Left lung (tissue), 14 donors: ENCODE measurements at places on chromosomes 1 and 21.

- peak; percentile 10 for DNase-seq
These were observed 6.8 kb downstream of the TP73 start for GRCh38 chr1:3659093-3659492.

DNA sequence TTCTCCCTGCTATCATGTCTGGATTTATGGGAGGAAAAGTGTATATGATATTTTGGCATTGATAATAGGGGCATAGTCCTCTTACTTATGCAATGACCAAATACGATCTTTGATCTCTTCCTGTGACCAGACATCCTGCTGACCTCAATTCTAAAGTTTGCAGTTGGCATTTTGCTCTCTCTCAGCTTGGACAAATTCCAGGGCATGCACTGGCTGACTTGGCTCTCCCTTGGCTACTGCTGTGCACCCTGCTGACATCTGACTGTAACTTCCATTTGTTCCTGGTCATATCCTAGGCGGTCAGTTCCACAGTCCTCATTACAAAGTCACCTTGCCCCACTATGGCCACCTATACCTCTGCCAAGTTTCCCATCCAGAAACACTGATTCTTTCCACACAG is 380.7 kb upstream of the NR5A2 start:
- DNase-seq, result no peak

DNA sequence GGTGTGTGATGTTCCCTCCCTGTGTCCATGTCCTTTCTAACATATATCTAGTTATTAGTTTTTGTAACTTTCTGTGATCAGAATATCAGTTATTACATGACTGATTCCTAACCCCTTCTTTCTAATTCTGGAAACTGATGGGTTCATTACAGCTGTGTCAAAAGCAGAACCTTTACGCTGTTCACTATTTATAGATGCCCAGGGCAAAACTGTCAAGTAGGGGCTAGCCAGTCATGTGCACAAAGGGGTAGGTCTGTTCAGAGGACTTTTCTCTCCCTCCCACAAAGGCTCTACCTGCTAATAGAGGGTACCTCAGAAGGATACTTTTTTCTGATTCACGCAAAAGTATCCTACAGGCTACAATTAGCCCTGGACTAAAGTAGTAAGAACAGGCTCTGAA is 79.2 kb downstream of the NRDC start:
- no peak for DNase-seq

DNA sequence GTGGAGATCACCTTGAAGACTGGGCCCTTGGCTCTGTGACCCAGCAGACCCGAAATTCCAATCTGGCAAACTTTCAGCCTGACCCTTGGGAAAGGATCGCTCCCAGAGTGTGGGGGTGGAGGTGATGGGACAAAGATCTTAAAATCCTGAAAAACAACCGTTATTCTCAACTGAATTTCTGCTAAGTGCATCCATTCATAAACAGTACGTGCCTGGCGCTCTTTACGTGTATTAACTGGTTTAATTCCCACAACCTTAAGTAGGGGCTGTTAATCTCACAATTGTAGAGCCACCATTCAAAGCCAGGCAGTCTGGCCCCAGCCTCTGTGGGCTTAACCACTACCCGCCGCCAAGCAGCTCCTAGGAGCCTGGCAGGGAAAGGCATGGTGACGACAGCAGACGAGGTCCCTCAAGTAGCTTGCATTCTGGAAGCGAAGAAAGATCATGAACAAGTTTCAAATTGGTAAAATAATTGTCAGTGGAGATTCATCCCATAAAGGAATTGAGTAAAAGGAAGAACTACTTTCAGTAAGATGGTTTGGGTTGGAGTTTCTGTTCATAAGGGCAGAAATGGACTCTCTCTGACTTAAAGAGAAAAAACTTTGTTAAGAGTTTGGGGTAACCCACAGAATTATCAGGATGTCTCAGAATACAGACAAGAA is 11.4 kb upstream of the RGS16 start:
- DNase-seq, result no peak

DNA sequence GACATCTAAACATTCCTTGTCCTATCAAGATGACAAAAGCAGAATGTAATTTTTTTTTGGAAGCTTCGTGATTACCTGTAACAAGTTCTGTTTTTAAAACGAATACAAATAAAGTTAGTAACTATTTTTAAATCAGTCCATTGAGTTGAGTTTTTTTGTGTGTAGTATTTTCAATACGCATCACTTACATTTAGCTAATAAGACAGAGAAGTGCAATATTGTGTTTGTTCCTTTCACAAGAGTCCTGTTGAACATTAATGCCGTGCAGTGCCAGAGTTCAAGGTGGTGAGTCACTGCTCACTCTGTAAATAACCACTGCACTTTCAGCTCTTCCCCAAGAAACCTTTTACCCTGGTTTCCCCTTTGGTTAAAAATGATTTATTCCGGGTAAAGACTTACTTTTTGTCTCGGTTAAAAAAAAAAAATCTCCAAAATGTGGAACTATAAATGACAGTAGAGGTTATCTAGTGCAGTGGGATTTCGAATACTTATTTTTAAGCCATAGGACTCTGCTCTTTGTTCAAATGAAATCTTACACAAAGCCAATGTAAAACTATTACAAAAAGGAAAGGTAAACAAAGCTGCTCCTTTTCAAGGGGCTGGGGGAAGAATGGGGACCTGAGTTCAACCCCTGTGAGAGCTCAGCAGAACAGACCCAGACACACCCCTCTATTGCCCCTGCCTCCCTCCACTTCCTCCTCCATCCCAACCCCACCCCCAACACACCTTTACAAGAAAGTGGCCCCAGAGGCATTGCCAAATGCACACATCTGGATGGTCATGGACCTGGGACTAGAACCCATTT is 14.8 kb upstream of the NCMAP start:
- DNase-seq, result no peak

DNA sequence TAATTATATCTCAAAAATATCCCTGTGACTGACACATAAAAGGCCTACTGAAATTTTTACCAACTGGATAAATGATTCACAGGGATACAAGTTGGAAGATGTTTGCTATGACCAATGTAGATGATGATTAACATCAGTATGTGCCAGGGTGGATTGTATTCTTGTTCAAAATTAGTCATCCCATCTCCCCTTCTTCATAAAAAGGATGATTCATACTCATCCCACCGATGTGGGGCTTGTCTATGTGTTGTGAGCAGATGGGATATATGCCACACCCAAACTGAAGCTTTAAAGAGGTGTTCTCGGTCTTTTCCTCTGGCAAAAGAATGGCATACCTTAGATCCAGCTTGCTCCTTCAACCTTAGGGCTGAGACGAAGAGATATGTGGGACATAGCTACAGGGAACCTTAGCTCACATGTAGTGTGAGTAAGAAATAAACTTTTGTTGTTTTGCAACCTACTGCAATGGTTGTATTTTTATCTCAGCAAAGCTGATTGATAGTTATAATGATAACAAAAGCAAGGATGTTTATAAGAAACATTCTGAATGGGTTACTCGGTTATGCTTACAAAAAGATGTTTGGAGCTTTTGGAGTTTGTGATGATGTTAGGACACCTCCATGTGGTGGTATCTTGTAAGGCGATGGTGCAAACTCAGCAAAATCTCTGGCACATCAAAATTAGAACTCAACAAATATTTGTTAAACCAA is 29.4 kb downstream of the SPATA17 start:
- peak; percentile 18 for DNase-seq

GRCh38 chr1:90715309-90715708 is 1.8 kb downstream of the BARHL2 start:
- DNase-seq, result no peak

DNA sequence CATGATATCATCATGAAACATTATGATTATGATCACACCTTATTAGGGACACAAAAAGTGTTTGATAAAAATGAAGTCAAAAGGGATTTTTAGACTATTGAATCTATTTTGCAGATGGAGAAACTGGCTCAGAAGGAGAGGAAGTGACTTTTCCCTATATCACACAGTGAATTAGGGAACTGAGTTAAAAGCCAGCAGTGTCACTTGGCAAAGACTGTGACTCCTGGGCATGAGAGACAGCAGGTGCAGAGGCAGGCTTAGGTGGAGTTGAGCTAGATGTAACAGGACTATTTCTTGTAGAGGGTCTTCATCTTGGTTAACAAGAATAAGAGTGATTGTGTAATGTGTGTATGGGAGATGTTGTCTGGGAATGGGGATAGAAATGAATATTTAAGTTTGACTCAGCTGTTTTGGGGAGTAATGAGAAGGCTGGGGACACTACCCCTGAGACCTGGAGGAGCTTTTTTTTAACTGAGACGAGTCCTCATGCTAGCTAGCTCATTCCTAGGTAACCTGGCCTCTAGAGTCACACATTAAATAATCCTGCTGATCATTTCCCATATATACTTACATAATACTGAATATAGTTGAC is 1.0 kb upstream of the CD84 start:
- no peak for DNase-seq

DNA sequence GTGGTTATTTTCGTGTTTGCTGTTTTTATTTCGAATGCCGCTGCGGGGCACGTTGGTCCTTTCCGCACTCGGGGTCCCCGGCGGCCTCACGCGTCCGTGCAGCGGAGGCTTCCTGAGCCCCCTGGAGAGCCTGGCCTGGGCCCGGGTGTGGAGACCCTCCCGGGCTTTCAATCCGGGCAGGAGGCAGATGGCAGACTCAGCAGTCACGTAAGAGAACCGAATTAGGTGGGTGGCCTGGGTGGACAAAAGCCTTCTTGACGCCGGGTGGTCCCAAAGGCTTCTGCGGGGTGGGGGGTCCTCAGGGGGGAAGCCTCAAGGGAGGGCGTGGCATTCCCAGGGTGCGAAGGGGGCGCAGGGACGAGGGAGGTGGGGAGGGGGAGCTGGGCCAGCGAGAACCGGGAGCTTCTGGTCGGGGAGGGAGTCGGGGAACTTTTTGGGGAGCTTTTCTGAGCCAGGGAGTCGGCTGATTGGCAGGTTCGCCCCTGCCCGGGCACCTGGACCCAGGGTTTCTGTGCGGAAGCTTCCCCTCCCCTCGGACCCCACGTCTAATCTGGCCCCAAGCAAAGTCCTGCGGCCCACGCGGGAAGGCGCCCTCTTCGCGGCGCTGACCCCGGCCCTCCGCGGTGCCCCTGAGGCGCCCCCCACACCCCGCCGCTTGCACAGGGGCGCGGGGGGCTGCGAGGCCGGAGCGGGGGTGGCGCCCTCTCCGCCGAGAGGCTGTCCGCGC is 1.3 kb upstream of the HES4 start:
- peak; percentile 71 for DNase-seq

- no peak for DNase-seq
These were observed 29.3 kb downstream of the MTF2 start for GRCh38 chr1:93108335-93108734.

DNA sequence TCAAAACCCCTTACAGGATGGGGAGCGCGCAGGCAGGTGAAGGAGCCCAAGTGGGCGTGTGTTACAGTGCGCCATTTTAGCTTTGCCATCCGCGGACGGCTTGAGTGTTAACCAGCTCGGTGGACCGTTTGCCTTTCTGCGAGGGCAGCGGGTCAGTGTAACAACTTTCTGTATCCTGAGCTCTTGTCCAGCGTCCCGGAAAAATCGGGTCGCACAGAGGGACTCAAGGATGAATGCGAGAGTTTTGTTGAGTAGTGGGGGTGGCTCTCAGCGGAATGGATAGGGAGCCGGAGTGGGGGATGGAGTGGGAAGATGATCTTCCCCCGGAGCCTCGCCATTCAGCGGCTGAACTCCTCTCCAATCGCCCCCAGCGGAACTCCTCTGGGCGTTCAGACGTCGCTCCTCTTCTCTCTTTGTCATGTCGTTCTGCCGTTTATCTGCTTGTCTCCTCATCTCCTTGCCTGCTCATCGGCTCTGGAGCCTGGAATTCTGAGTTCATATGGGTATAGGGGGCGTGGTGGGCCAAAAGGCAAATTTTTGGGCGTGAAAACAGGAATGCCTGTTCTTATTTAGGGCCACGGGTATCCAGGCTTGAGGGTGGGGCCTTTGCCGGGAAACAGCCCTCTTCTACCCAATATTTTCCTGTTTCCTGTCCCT is 295.4 kb downstream of the CTH start:
- peak; percentile 69 for DNase-seq

- DNase-seq, result no peak
These were observed 62.1 kb downstream of the PLPPR4 start for GRCh38 chr1:99326215-99326949.

GRCh38 chr1:36203554-36204346 is 20.5 kb upstream of the THRAP3 start:
- DNase-seq, result peak; percentile 73

DNA sequence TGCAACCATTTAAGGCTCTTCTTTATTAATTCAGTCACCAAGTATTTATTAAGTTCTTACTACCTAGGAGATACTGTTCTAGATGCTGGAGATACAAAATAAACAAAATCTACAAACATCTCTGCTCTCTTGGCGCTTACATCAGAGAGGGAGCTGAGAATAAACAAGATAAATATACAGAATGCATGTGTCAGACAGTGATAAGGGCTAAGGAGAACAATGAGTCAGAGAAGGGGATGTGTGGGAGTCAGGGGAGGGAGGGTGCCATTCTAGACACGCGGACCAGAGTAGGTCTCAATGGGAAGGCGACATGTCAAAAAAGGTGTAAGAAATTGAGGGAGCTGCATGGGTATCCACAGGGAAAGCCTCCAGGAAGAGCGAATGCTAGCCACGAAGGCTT is 393.2 kb downstream of the RWDD3 start:
- DNase-seq, result no peak

DNA sequence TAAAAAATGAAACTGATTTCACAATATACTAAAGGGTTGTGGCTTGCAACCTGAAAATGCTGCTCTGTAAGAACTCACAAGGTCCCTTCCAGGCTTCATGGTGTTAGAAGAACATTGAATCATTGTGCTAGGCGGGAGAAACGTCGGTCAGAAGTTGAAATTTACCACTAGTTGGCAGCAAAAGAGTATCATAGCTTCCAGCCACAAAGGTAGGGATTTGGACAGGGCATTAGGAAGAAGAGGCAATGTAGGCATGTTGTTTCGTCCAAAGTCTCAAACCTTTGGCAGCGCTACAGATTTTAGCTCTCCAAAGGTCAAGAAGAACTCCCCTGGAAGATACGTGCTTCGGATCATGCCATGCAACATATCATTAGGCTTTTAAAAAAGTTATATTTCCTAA is 62.5 kb upstream of the ZP4 start:
- DNase-seq, result no peak

- DNase-seq, result no peak
These were observed 4.3 kb upstream of the SHISA4 start for GRCh38 chr1:201884425-201884824.

- no peak for DNase-seq
These were observed 8.3 kb upstream of the KANK4 start for GRCh38 chr1:62327360-62328055.

GRCh38 chr1:221363039-221363438 is 378.9 kb downstream of the DUSP10 start:
- no peak for DNase-seq

DNA sequence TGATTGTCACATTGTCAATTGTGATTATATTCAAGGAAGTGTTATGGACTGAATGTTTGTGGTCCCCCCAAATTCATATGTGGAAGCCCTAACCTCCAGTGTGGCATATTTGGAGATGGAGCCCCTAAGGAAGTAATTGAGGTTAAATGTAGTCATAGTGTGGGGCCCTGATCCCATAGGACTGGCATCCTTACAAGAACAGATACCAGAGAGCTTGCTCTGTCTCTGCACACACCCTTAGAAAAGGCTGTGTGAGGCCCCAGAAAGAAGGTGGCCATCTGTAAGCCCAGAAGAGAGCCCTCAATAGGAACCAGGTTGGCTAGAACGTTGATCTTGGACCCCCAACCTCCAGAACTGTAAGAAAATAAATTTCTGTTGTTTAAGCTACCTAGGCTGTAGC is 28.1 kb downstream of the VANGL1 start:
- DNase-seq, result no peak

- no peak for DNase-seq
These were observed 4.1 kb upstream of the RBP7 start for GRCh38 chr1:9992910-9993309.
